Brain pericyte (primary cell): ENCODE measurements at places on chromosomes 2 and 18.

GRCh38 chr2:59427980-59428379 lies 1125.5 kb downstream of the BCL11A start:
- DNase-seq, result no peak

- no peak for DNase-seq
Measured at GRCh38 chr2:20225294-20226151, 593 bp upstream of the SDC1 start.

DNA sequence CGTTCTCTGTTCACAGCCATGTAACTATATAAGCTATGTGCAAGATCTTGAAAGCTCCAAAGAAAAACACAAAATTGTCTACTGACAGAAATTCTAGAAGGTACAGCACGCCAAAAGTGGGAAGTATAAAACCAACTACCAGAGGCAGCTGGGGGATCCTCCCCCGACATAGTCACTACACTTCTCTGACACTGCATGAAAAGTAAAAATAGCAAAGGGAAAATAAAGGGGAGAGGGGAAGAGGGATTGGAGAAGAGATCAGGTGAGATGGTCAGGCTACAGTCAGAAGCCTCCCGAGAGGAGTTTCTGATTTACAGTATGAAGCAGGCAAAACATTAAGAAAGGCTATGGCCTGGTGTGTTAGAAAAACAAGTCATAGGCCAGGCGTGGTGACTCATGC lies 39.8 kb upstream of the PCBP1 start:
- no peak for DNase-seq

- DNase-seq, result no peak
Measured at GRCh38 chr18:24366328-24366727, 31.3 kb downstream of the OSBPL1A start.

- no peak for DNase-seq
Measured at GRCh38 chr18:45549290-45549689, 66.0 kb upstream of the SLC14A2 start.

DNA sequence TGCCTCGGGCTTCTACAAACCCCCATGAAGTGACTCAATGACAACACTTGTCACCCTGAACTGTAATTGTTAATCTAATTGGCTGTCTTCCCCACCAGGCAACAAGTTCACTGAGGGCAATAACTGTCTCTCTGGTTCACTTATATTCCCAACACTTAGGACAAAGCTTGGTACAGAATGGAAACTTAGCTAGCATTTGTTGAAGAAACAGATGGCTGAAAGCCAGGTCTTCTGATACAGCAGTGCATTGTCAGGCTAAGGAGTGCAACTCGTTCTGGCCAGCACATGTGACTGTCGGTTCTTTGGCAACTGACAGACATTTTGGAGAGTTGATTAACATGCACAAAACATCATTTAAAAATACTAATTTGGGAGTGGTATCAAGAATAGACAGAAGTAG lies 14.6 kb upstream of the DNAJC27 start:
- DNase-seq, result no peak

- DNase-seq, result no peak
Measured at GRCh38 chr2:47675196-47675825, 107.6 kb upstream of the MSH6 start.

DNA sequence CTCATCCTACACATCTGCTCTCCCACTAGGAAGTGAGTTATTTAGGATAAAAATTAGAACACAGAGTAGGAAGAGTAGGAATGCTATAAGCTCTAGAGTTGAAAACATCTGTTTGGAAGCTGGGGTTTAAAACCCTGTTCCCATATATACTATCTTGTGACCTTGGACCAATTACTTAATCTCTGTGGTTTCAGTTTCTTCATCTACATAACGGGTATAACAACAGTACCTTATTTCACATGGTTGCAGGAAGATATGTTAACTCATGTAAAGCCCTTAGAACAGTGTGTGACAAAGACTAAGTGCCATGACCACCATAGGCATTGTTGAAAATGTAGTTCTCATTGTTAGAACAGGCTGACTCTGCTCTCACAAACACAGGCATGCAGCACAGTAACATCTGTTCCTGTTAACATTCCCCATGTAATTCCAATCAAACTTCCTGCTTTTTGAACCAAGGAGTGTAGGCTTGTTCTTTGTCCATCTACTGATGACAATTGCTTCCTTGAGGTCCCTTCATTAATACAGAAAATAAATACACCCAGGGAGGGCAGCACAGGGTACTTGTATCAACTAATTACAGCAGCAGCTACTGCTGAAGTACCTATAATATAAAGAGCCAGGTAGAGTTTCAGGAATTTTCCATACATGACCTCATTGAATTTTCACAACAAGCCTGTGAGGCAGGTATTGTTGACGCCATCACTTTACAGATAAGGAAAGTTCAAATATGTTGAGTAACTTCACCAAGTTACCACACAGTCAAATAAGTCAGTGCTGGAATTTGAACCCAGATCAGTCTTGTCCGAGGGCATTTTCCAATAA lies 204.2 kb downstream of the L3MBTL4 start:
- DNase-seq, result no peak

- DNase-seq, result no peak
Measured at GRCh38 chr18:54561706-54562267, 29.3 kb upstream of the DYNAP start.

DNA sequence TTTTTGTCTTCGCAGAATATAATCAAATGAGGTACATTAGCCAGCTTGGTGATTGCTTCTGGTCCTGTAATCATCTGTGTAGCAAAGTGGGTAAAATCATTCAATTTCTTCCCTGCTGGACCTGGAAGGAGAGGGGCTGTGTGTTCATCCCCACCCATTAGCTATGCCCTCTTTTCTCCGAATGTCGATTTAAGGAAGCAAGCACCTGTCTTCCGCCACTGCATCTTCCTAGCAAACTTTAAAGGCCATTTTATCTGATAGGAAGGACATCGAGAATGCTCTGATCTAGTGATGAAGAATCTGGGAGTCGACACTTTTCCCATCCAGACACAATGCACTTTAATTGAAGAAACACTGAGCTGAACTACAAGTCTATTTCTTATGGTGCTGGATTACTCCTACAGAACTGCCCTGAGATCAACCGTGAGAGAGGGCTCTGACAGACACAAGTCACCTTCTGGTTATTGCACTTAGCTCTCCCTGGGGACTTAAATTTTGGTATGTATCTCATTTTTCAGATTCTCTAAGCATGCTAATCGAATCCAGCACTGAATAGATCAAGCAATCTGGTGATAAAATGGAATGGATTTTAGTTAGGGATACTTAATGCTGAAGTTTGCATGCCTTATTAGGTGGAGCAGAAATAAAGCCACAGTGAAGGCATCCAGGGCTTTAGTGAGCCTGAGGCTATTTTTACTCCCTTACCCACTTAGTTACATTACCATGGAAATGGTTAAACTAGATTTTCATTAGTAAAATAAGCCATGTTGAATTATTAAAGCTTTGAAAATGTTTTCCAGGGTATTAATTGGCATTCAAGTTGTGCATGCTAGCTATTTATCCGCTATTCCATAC lies 1.3 kb downstream of the NYAP2 start:
- no peak for DNase-seq

GRCh38 chr18:38909972-38910371 lies 1344.4 kb upstream of the CELF4 start:
- DNase-seq, result no peak

DNA sequence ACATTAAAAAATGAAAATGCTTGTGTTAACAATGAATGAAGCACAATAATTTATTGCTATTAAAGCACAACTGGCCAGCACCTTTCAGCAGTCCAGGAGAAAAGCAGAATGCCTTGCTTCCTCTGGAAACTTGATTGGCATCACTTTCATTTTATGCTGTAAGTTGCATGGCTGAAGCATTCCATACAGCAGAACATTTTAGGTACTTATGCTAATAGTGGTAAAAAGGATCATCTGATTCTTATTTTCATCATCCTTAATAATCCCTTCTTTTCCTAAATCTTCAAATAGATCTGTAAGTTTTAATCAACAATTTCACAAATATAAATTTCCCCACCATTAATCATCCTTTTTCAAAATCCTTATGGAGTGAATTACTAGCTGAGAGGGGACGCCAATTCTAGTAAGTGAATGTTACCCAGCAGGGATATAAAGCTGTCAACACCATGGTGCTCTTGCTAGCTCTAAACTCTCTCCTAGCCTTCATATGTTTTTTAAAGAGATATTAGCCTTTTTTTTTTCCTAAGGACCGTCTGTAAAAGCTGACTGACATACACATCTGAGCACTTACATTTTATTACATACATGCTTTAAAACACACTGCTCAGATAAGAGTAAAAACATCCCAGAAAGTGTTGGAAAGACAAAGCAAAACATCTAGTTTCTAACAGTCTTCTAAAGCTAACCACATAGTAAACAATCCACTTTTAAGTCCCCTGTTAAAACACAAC lies 5.3 kb downstream of the SATB2 start:
- DNase-seq, result no peak

GRCh38 chr2:150182566-150183235 lies 304.8 kb downstream of the RND3 start:
- no peak for DNase-seq

DNA sequence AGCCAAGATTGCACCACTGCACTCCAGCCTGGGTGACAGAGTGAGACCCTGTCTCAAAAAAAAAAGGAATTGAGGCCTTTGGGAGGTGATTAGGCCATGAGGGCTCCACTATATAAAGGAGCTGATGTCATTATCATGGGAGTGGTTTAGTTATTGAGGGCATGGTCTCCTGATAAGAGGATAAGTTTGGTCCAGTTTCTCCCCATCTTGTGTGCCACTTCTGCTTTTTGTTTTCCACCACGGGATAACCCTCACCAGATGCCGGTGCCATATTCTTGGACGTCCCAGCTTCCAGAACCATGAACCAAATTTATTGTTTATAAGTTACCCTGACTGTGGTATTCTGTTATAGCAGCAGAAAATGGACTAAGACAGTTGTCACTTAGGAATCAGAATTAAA lies 125.8 kb downstream of the C1D start:
- DNase-seq, result no peak

- no peak for DNase-seq
Measured at GRCh38 chr18:35730691-35731370, 149.3 kb downstream of the GALNT1 start.

GRCh38 chr2:136787970-136788369 lies 22.6 kb downstream of the THSD7B start:
- DNase-seq, result no peak

GRCh38 chr18:941331-941730 lies 36.7 kb downstream of the ADCYAP1 start:
- DNase-seq, result no peak

DNA sequence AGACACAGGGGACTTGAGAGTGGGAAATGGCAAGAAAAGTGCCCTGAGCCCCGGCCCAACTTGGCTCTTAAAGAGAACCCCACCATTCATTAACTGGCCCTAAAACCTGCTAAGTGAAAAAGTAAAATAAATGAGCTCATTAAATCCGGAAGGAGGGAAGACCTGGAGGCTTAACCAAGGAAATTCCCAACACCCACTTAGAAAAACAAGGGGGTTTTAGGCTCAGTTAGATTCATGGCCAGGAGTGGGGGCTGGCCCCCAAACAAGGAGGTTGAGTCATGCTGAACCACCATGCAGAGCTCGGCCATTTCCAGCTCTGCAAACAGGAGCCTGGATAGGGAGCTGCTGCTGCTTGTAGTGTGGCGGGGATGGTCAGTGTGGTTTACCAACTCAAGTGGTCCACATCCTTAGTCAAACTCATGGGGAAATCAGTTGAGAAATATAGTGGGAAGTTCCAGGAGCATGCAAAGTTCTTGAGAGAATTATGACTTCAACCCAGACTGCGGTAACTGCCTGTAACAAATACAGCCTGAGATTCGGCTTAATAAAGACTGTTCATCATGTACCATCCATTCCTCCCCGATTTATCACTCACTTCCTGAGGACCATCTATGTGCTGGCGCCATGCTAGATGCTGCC lies 39.7 kb upstream of the MRPL19 start:
- DNase-seq, result no peak

DNA sequence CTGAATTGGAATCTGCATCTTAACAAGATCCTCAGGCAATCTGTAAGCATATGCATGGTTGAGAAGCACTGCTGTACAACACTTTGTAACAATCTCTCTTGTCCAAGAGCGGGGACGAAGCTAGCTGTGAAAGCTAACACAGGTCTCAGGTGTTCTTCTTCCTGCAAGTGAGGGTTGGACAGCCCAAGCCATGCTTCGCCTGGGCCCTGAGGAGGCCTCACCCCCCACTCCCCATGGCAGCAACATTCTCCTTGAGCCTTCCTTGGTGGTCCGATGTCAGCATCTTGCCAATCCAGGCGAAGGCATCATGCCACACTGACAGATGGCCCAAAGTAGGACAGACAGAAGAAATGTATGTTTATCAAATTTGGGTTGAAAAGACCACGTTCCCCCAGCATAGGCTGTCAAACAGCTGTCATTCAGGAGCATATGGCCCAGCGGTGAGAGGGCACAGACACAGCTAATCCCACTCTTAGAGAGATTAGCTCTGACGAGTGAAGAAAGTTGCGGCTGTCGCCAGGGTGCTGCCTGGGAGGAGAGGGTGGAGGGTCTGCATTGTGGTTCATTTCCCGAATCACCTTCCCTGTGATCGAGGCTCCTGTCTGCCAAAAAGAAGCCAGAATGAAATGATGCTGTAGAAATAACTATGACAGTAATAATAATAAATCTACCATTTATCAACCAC lies 344.7 kb downstream of the MYCN start:
- no peak for DNase-seq
